ENCODE measurements at places on chromosomes 11 and 22.

GRCh38 chr11:35418282-35419183, 825 bp downstream of the SLC1A2 start:
- no peak for DNase-seq

DNA sequence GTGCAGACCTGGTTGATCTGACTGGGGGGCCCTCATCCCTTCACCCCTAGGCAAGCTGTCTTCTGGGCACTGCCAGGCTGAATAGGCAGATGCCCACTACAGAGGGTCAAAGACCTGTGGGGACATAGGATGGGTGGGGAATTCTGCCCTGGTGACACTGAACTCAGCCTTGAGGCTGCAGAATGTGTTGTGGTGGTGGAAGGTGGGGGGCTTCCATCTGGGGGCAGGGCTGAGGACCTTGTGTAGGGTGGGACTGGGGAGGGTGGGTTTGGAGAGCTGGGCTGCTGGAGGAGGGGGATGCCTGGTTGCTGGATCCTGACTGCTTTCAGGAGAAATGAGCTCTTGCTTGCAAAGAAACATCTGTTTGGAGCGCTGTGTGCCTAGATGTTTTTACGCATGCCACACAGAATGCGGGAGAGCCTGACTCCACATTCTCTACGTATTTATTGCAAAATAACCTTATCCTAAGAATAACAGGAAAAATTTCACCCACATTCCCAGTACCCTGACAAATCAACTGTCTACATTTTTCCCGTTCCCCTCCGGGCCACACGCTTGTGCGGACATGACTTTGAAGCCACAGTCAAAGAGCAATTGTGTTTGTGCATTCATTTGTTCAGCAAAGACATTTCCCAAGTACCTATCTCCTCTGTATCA, 18.3 kb downstream of the SMIM38 start:
- no peak for DNase-seq

DNA sequence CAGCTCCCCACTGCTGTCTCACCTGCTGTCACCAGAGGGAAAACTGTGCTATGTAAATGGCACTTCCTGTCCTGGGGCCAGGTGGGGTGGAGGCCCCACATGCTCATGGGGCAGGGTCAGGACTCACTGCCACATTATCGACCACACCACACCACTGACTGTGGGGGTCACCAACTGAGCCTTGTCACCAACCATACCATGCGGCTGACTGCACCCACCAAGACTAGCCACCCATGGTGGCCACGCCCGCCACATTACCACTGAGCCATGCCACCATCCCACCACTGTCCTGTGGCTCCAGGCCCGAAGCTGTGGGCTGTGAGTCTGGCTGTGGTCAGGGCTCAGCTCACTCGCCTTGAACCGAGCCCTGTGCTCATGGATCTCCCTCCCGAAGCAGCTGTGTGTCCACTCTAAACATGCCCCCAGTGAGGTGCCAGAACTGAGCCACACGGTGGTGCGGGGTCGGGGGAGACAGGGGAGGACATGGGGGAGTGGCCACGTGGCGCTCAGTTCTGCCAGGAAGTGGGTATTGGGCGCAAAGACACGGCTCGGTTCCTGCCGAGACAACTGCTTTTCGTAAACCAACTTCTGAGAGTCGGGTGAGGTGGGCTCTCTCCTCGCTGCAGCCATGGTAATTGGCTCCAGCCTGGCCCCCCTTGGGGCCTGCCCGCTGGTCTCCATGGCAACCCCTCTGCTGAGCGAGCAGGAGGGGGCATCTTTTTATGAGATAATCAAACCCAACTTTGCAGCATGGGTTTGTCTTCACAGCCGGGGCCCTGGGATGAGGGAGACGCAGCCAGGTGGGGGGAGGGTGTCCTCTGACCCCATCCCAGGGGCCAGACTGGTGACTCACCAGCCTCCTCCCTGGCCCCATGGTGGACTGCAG, 23.2 kb downstream of the RTN4R start:
- DNase-seq = peak; percentile 92

DNA sequence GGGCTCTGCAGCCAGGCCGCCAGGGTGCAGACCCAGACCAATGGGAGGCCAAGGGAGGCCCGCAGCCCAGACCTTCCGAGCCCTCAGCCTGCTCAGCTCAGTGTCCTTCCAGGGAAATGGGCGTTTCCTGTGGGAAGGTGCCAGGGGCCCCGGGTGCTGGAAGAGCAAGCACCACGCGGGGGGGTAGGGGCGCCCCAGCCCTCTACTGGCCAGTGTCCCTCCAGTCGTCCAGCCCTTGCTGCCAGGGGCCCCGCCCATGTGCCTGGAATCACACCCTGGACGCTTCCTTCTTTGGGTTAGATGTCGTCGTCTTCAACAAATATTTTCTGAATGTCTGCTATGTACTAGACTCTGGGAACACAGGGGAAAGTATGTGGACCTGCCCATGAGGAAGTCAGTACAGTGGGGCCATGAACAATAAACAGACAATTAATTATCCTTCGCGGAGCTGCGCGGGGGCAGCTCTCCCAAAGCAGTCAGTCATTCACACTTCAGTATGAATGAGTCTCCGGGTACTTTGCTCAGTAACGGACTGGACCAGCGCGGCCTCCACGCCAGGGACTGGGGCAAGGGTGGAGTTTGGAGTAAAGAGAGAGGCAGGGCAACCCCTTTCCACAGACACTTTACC, 60.2 kb downstream of the CDKN1C start:
- no peak for DNase-seq

DNA sequence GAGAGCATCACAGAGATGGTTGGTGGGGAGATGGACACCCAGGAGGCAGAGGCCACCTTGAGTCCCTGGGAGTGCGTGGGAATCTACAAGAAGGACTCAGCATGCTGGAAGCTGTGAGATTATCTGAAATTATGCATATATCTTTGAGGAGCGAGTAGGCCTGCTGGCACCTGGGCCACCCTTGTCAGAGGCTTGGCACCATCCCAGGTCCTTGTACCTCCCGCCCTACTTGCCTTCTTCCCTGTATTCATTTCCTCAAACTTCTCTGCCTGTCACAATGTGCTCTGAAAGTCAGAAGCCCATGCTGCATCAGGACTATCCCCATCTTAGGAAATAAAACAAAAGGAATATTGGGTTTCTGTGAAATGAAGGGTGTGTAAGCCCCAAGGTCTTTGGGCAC, 133.0 kb upstream of the CSNK2A3 start:
- DNase-seq = no peak
